ENCODE measurements at places on chromosomes 2 and 18.

DNA sequence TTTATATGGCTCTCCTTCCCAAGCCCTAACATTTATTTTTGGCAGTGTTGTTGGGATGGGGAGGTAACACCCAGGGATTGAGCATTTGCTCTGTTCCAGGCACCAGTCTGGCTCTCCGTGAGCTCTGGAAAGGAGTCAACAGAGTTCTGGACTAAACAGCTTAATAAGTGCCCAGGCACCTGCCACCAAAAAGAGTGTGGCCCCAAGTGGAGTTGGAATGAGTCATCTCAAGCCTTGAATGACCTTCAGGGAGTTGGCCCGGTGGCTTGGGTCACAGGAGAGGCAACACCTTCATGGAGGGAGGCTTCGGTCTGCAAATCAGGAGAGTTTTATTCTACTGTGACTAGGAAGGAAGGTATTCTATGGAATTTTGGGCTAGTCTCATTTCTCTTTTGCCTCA lies 203.2 kb downstream of the DLGAP1 start:
- DNase-seq = no peak

DNA sequence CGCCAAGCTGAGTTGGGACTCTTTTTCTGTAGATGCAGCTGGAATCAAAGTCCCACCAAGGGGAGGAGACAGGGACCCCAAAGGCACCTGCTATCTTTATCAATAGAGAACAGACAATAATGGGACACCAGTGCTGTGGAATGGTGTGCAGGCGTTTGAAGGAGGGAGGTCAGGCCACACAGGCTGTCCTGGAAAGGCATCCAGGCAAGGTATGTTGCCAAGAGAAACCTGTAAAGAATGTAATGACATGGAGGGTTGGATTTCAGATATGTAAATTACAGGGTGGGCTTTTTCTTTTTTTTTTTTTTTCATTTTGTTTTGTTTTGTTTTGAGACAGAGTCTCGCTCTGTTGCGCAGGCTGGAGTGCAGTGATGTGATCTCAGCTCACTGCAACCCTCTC lies 9.7 kb upstream of the NMUR1 start:
- no peak for DNase-seq

DNA sequence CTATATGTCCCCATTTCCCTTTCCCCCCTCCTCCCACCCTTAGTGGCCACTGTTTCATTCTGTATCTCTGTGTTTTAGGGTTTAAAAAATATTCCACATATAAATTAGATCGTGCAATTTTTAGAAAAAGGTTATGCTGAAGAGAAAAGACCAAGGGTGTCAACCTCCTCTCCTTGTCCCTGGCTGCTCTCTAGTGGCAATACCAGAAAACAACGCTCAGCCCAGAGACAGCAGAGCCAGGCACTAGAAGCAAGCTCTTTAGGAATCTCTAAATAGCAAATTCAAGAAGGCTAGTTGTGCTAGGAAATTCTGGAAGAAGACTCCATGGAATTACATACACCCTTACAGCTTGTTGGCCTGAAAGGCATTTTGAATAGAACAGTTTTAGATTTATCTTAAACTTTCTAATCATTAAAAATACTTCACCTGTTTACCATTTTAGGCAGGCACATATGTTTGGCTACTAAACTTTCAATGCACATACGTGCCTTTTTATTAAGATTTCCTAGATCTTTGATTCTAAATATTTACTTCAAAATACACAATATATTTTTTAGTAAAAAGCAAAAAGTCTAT lies 35.1 kb upstream of the RASGRP3 start:
- DNase-seq = peak; percentile 74

DNA sequence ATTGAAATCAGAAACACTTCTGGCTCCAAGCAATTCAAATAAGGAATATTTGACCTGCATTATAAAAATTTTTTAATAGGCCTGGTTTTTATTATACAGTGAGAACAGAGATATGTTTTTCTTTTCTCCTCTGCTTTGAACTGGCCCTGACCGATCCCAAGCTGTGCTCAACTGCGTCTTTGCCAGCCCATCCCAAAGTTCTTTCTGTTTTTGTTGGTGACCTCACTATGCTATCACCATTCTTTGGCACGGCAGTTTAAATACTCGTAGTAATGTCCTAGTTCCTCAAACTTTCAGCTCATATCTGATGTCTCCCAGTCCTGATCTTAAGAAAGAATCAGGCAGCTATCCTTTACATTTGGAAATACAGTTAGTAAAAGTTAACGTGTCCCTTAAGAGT lies 42.3 kb upstream of the NETO1 start:
- DNase-seq = no peak

DNA sequence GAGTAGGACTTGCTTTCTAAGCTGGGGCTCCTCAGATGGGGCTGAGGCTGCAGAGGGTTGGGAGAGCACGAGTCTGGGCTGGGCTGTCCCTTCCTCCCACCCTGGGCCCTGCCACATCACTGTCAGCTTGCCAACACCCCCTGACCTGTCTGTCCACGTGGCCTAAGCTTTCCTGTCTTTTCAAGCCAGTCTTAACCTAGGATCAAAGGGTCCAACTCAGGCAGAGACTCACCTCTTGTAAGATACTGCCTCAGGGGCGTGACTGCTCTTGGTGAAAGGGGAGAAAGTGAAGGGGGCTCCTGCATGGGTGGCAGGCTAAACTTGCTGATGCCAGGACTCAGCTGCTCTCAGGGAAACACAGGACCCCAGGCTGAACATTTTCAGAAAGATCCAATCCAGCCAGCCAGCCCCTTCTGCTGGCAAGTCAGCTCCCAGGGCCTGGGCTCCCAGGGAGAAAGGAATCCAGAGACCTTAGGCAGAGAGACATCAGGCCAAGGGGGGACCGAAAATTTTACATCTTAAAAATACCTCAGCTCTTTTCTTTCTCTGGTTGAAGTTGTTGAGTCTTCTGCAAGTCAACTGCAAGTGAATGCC lies 144.2 kb upstream of the ID2 start:
- DNase-seq = no peak

DNA sequence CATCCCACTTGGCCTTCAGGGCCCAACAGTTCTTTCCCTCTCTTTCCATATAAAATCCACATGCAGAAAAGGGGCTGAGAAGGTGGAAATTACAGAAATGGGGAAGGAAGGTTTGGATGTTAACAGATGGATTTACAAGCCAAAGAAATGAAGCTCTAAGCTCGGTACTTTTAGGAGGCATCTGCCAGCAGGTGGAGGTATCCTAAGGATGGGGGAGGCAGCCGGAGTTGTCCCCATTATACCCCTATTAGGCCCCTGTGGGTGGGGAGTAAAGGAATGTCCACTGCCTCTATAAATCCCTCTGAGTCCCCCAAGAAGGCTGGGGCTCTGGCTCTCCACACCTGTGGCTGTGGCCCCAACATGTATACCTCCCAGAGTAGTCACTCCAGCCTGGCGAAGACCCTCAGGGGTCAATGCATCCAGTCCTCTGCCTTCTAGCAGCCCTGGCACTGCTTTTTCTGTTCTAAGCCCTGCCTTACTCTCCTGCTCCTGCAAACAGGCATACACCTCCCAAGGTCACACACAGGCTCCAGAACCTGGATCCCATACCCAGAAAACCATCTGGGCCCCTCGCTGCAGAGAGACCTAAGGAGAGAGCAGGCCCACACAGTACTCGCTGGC lies 1.2 kb downstream of the FBXO41 start:
- no peak for DNase-seq

GRCh38 chr2:38098421-38099098 lies 22.6 kb upstream of the CYP1B1 start:
- no peak for DNase-seq
